ENCODE measurements at places on chromosomes 5 and 9.

DNA sequence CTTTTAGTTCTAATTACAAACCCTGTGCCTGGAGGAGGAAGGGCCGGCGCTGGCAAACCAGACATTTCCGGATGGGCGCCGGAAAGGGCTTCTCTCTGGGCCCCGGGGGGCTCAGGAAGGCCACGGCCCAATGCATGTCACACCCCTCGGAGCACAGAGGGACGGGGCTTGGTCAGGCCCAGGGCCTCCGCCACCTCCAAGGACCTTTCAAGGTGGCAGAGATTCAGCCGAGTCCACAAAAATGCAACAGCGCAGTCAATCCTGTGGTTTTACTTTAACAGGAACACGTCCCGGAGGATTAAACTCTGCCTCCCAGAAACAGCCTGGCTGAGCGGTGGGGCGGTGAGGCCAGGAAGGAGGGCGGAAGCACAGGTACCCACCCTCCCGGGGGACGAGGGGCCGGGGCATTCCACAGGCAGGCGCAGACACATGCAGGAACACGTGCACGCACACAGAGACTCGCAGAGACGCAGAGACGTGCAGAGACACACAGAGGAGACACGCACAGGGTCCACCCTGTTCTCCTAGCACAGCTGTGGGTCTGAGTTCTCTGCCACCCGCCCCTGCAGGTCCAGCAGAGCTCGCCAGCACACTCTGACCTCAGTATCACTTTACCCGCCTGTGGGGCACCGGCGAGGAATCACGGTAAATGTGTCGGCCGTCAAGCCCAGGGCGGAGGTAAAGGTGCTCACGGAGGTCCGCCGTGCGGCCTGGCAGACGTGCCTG lies 23.0 kb downstream of the SLC9A3 start:
- no peak for DNase-seq

DNA sequence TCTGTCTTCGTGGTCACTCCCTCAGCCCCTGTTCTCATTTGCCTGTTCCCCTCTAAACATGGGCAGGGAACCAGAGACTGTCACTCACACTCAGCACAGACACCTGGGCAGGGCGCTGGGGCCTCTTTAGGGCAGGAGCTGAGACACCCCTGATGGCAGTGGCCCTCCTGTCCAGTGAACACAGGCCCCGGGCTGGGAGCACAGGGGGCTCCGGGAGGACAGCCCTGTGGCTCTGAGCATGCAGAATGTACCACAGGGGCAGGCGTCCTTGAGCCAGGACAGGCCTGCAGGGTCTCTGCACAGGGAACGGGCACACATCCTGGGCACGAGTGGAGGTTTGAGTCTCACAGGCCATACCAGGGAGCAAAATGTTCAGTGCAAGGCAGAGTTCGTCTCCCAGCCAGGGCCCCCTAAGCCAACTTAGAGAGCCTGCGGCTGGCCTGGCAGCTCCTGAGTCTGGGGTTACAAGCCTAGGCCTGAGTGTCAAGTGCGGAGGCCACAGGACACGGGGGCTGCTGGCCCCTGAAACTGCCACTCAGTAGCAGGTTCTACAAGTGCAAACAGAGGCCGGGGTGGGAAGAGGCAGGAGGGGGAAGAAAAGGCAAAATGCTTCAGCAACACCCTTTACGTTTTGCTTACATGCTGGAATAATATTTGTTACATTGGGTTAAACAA lies 55.9 kb upstream of the NKD2 start:
- no peak for DNase-seq

DNA sequence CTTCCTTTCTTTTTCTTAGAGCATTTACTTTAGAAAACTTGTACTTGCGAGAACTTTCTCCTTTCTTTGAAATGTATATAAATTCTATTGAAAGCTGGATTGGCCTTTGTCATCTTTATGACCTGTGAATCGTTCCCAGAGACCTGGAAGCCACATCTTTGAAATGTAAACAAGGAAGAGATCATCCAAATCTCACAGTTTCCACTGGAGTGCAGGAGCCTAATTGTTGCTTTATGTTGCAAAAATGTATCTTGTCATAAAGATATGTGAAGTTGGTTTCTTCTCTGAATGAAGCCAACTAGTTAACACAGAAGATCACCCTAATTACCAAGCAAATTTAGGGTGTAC lies 1101.8 kb downstream of the TAF11L14 start:
- DNase-seq: no peak

DNA sequence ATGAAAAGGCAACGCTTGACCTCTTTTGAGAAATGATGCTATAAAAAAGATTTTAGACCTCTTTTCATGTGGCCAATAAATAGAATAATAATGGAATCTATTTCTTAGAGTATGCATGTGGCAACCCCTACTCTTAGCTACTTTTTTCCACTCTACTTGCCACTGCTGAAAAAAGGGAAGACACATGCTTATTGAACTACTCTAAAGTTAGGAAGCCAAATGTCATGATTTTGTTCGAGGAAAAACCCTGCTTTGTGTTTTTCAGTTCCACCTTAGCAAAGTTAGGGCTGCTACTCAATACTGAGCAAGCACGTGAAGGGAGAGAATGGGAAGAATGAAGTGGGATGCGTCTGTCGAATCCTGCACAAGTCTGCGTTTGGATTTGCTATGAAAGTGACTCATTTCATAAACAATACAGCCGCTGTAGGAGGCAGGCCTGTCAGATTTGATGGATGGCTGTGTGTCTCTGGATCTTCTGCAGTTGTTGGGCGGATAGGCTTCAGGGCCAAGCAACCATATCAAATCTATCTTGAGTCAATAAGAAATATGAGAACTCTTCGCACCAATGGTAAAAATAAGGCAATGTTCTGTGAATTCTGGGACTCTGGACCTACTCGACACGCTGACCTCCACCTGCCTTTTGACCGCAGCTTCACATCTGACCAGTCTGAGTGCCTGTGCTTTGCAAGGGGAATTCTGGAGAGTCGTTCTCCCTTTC lies 333.6 kb downstream of the PIK3R1 start:
- DNase-seq: peak; percentile 72

GRCh38 chr9:126592461-126592860 lies 21.3 kb upstream of the LMX1B start:
- DNase-seq: no peak

GRCh38 chr9:41229408-41230401 lies 40.6 kb upstream of the ZNG1F start:
- no peak for DNase-seq

GRCh38 chr5:160635046-160635445 lies 213.4 kb downstream of the PTTG1 start:
- no peak for DNase-seq

GRCh38 chr9:3337515-3338225 lies 188.1 kb downstream of the RFX3 start:
- peak; percentile 30 for DNase-seq

- DNase-seq: peak; percentile 83
Observed at GRCh38 chr5:167716126-167716775, 575.2 kb upstream of the WWC1 start.

DNA sequence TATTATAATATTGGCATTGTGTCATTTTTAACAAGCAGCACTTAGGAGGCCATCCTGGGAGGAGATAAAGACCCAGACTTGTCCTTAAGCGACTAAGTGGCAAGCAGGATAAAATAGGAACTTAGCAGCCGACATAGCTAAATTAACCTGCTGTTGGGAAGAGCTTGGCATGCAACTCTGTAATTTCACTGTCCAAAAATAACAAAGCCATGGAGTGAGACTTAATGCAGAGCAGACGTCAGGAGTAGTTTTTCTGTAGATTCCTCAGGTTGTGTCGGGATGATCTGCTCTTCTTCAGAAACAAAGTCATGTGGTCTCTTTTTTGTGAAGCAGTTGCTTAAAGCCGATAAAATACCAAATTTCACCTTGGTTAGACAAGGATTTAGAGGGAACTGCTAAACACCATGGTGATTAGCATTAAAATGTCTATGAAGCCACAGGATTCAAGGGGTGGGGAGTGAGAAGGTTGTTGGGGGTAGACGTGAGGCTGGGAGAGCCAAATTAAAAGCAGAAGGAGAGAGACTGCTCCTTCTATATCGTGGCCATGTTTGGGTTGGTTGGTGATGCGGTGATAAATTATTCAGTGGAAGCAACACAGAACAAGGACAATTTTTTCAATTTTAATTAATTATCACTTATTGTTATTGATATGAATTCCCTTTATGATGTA lies 303.0 kb downstream of the CSNK1G3 start:
- peak; percentile 43 for DNase-seq

DNA sequence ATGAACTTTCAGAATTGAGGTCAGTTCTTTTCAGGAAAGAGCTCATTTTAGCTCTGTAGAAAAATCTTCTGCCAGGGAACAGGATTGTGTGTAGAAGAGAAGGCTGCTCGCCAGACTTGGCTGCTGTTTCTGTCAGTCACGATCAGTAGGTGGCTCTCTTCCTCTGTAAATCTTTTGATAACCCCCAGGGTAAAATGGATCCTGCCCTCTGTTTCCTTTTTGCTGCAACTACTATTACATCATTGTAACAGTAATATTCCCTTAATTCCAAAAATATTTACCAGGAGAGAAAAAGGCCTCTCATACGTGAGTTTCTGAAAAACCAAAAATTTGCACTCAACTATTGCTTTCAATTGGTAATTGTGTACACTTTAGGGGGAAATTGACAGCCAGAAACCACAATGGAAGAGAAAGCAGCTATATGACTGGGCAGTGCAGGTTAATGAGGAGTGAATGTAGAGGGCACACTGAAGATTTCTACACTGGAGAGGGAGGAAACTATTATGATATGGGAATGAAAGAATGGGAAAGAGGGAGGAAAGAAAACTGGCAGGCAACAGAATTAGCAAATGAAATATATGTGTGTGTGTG lies 12.3 kb downstream of the IFNA21 start:
- DNase-seq: no peak

DNA sequence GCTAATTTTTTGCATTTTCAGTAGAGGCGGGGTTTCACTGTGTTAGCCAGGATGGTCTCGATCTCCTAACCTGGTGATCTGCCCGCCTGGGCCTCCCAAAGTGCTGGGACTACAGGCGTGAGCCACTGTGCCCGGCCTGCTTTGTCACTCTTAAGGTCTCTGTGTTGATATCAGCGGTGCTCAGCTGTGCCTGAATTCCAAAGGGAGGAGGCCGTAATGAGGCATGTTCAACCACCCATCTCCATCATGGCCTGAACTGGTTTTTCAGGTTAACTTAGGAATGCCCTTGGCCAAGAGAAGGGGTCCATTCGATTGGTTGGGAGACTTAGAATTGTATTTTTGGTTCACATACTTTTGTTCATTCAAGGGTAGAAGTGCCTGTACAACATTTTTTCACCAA lies 22.0 kb downstream of the HSD17B3 start:
- DNase-seq: no peak

- peak; percentile 5 for DNase-seq
Observed at GRCh38 chr5:7391814-7392692, 3.9 kb upstream of the ADCY2 start.

- DNase-seq: peak; percentile 72
Observed at GRCh38 chr9:18890372-18890771, 142.6 kb downstream of the SAXO1 start.

DNA sequence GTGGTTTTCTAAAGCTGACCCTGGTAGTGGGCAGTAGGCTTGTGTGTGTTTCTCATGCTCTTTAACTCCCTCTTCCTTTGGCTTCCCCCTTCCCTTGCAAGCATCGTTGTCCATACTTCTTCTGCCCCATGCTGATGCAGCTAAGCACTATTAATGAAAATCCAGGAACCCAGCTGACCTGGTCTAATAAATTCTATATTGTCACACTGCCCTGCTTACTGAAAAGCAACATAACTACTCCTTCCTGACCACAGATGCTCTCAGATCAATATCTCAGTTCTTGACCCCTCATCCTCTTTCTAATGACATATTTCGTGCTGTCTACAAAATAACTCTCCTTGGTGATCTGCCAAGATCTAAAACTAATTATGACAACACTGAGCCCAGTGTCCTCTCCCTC lies 405.5 kb downstream of the EFNA5 start:
- DNase-seq: no peak

DNA sequence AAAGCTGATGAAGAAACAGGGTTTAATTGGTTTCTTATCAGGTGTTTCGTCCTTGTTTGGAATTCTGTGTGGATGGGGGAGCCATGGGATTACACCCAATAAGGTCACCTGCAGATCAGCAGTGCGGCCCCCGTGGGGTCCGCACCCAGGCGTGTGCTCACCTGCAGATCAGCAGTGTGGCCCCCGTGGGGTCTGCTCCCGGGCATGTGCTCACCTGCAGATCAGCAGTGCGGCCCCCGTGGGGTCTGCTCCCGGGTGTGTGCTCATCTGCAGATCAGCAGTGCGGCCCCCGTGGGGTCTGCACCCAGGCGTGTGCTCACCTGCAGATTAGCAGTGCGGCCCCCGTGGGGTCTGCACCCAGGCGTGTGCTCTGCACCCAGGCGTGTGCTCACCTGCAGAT lies 41.7 kb upstream of the CEP72 start:
- no peak for DNase-seq

GRCh38 chr5:102782217-102782872 lies 27.2 kb downstream of the PAM start:
- no peak for DNase-seq

- no peak for DNase-seq
Observed at GRCh38 chr9:133453651-133454050, 6.1 kb upstream of the CACFD1 start.

DNA sequence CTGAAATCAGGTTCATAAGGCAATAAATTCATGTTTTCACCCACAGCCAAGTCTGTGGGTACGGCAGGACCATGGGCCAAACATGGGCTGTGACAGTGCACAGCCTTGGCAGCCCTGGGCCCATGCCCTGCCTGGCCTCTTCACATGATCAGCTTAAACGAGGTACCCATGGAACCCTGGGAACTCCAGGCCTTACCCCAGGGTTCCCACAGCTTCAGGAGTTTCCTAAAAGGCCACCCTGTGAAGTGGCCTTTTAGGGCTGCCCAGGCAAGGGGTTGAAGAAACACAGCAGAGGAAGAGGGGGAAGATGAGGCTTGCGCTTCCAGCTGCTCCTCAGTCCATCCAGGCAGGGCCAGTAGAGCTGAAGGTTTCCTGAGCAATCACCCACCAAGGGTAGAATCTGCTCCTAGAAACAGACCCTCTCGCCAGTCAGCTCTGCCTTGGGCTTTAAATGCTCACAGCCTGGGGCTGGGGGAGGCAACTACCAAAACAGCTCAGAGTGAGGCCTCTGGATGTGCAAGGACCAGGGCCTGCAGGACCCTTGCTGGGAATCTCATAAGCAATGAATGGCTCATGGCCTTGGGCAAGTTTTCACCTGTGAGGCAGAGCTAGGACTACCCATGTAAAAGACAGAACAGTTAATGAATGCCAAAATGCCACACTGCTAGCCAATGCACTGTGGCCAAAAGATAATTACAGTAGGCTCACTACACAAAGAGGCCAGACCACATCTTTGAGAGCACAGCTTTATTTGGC lies 79.3 kb upstream of the LRRTM2 start:
- no peak for DNase-seq

- DNase-seq: no peak
Observed at GRCh38 chr5:16437977-16438376, 27.6 kb downstream of the ZNF622 start.

GRCh38 chr9:124349267-124349666 lies 66.0 kb downstream of the PSMB7 start:
- no peak for DNase-seq

- no peak for DNase-seq
Observed at GRCh38 chr9:94800424-94801117, 74.1 kb downstream of the AOPEP start.

DNA sequence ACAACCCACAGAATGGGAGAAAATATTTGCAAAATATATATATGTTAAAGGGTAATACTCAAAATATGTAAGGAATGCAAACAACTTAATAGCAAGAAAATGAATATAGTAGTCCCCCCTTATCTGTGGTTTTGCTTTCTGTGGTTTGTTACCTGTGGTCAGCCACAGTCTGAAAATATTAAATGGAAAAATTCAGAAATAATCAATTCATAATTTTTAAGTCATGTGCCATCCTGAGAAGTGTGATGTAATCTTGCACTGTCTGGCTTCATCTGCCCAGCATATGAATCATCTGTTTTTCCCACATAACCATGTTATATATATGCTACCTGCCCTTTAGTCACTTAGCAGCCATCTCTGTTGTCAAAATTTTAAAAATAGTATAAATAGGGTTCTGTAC lies 11.7 kb downstream of the CER1 start:
- DNase-seq: peak; percentile 53
